Retina (tissue), 1 donor: ENCODE measurements at places on chromosomes 7 and 10.

DNA sequence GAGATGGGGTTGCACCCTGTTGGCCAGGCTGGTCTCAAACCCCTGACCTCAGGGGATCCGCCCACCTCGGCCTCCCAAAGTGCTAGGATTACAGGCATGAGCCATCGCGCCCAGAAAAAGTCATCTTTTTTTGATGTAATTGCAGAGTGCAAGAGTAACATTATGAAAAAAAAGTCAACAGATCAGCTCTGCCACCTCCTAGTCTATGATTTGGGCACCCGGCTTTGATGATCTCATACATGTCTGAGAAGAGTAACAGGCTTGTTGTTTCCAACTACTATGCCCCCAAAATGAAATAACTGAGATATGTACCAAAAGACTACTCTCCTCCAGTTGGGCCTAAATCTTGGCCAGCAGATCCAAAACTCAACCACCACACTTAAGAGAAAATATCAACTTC is 40.8 kb downstream of the VOPP1 start:
- DNase-seq, result no peak

- DNase-seq, result no peak
These were observed 13.4 kb upstream of the CARD11 start for GRCh38 chr7:3057066-3057420.

DNA sequence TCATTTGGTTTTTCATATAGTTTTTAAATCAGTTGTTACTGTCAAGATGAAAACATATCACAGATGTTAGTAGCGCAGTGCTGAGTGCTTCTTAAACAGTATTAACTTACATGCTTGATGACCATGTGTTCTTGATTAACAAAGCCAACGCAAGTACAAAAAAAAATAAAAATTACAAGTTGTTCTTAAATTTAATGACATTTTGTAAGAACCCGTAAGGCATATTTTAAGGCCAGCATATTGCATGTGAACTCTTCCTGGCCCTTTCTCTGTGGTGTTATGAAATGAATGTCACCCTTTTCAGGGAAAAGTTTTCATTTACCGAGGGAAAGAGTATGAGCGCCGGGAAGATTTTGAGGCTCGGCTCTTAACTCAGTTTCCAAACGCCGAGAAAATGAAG is 140.4 kb upstream of the NPS start:
- DNase-seq, result no peak

GRCh38 chr7:104231054-104232046 is 23.5 kb upstream of the ORC5 start:
- peak; percentile 86 for DNase-seq

DNA sequence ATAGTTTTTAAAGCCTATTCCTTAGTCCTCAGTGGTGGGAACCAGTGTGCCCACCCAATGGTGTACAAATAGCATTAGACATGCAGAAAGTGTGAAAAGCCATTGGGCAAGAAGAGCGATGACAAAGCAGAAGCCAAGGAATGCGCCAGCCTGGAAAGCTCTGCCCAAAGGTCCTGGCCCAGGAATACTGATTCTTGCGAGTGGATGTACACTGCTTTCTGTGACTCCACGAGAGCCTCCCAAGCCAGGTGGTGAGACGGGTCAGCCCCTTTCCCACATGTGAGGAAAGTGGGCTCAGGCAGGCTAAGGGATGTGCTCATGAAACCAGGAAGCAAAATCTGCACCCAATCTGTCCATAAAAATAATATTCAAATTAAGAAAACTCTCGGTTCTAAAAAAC is 106.6 kb downstream of the ADCY1 start:
- no peak for DNase-seq

DNA sequence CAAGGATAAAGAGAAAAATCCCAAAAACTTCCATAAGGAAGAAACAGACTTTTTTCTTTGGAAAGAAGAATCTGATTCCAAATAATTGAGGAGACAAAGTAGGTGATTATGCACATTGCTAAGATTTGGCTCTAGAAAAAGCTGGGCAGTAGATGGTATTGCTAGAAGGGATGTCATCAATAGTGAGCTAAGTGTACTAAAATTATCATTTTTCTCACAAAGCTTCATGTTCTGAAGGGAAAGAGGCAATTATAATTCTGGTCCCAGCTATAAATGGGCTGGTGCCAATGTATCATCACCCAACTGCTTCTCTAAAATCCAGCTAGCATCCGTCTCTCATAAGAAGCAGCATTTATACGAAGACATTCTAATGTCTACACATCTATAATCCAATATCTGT is 23.9 kb downstream of the STEAP1 start:
- no peak for DNase-seq

- no peak for DNase-seq
These were observed 22.7 kb upstream of the ZCCHC24 start for GRCh38 chr10:79468015-79468560.
